ENCODE measurements at places on chromosomes 4 and X.

DNA sequence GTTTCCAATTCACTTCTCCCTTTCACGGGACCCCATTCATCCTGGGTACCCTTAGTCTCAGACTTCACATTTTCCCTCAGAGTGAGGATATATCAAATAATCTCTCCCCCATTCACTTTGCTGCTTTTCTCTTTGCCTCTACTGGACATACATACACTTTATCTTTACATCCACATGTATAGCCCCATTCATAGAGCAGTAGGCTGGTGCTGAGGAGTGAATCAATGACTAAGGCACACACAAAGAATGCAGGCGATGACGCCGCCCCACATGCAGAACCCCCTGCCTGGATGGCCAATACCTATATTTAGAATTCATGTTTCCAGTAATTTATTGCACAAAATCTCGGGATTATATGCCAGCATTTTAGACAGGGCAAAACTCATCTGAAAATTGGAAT lies 554.3 kb upstream of the TENM3 start:
- DNase-seq, result no peak

- DNase-seq, result peak; percentile 58
Observed at GRCh38 chrX:153974003-153974725, 1.6 kb downstream of the TMEM187 start.

- DNase-seq, result no peak
Observed at GRCh38 chr4:5381961-5382441, 326.4 kb downstream of the EVC2 start.

DNA sequence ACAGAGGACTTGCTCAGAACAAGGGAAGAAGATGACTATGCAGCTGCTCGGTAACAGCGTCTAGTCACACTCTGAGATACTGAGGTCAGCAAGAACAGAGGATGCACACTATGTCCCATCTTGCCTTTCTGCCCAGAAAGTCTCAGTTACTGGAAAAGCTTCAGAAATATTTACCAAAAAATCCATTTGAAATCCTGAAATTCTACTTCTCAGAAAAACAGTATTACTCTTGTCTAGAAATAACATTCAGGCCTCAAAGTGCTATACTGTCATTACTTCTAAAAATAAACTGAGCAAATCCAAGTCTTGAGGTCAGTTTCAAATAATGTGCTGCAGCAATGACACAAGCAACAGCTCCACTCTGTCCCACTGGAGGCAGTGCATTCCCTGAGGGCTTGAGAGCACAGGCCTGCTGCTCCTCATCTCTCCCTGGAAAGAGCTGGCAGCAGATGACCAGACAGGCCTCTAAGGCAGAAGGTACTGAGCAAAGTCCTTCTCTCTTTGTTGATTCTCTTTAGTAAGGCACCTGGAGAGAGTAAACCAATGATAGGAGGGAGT lies 76.9 kb downstream of the CAMK2D start:
- DNase-seq, result peak; percentile 2

DNA sequence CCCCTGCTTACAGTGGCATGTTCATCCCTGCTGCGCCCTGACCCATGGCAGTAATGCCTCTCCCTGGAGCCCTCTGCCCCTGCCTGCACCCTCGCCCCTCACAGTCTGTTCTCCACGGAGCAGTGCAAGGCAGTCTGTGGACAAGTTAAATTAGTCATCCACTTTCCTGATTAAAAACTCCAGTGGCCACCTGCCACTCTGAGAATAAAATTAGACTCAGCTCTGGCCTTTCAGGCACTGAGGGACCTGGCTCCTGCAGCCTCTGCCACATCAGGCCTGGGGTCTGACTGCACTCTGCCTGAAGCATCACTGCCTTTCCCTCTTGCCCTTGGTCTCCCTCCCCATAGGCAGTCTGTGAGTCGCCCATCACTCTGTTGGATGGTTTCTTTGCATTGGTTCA lies 53.6 kb downstream of the GRK4 start:
- DNase-seq, result no peak

- no peak for DNase-seq
Observed at GRCh38 chrX:155592331-155592730, 20.4 kb downstream of the TMLHE start.

- DNase-seq, result peak; percentile 88
Observed at GRCh38 chr4:110361921-110362320, 114.0 kb upstream of the ENPEP start.

DNA sequence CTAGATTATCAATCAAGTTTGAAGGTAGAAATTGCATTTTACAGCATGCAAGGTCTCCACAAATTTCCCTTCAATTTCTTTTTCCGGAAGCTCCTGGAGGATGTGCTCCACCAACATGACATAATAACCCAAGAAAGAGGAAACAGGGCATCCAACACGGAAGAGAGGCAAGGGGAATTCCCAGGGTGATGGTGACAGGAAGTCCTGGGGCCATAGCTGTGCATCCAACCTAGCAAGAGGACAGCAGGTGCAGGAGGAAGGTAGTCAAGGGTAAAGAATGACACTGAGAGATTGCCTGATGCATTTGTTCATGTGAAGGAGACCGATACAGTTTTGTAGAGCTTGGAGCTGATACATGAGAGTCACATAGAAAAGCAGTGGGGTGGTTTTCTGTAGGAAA lies 115.7 kb upstream of the LSM6 start:
- no peak for DNase-seq

DNA sequence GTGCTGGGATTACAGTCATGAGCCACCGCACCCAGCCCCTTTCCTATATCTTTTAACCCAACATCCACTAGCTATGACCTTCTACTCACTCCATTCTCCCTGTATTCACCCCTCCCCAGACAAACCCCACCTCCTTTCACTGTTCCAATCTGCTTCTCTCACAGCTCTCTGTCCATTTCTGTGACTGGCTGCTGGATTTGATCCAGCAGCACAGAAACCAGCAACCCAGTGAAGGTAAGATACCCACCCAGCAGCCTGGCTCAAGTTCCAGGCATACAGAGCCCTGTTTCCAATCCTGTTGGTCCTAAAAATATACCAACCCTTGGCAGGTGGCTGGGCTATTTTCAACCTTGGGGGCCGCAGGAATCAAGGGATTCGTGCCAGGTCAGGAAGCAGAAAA lies 56.9 kb upstream of the SMIM10 start:
- DNase-seq, result no peak

- no peak for DNase-seq
Observed at GRCh38 chr4:147589586-147589985, 27.6 kb upstream of the TMEM184C start.

GRCh38 chr4:141133146-141133998 lies at the start of gene RNF150:
TSS of gene RNF150 (minus strand) at chr4:141133469.
- DNase-seq, result peak; percentile 16

- DNase-seq, result peak; percentile 19
Observed at GRCh38 chrX:113741744-113742143, 842.1 kb upstream of the HTR2C start.

DNA sequence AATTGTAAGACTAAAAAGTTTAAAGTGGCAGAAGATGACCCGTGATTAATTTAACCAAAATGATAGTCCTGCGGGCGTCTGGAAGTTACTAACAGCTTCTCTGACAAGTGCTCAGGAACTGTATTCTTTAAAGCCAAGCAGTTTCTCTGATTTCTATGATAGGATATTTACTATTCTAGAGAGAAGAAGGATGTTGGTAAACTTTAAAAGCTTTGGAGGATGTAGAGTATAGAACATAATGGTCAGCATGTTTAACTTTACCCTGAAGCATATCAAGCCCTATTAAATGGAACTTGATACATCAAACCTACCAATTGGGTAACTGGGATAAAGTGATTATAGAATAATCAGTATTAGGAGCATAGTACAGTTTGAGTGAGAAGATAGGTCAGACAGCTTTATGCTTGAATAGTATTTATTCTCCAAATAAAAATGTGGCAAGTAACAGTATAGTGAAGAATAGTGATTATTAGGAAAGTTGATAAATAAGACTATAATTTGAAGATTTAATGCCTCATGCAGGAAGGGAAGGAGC lies 1.8 kb downstream of the STIM2 start:
- DNase-seq, result no peak

DNA sequence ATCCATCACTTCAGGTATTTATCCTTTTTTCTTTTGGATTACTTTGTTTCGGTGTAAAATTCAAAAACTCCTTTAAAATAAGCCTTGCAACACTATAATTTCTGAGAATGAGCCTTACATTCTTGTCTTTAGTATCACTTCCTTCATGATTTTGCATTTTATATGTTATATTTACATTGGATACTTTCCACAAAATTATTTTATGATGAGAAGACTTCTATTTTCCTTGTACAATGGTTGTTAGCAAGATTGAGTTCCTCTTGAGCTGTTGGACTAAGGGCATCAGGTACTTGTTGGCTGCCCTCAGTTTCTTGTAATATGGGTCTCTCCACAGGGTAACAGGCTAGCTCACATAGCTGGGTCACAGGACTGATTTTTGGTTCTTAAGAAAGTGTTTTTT lies 22.7 kb upstream of the HPGDS start:
- no peak for DNase-seq

DNA sequence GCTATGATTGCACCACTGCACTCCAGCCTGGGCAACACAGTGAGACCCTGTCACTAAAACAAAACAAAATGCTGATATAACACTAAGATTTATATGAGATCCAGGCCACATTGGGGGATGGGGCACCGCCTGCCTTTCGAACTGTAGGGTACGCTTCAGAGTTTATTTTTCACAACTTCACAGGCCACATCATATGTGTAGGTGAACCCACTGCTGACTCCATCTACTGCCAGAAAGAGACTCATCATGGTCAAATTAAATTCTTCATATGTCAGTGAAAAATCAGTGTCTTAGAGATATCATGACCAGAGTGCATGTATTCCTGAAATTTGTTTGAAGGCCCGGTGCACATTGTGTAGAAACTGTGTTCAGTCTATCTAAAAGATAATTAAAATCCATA lies 121.8 kb downstream of the GPR143 start:
- no peak for DNase-seq

DNA sequence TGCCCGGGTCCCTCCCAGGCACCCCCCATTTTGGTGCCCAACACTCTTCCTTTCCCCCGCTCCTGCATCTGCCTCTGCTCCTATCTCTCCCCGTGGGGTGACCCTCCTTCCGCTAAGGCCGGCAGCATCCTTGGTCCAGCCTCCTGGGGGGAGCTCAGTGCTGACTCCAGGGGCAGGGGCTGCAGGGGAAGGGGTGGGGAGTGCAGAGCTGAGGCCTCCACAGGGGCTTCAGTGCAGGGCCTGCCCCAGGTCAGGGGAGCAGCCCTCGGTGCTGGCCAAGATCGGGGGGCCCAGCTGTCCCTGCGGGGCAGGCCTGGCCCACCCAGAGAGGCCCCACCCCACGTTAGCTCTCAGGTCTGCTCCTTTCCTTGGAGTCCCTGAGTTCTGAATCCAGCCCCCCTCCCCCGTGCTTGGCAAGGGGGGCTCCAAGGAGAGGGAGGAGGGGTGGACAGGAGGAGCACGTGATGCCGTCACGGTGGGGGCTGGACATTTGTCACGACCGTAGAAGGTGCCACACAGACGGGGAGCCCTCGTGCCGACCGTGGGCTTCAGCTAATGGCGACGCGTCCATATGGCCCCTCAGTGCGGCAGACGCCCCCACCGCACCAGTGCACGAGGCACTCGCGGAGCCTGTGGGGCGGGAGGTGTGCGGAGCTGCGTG lies 63.5 kb upstream of the ADRA2C start:
- no peak for DNase-seq

GRCh38 chr4:110619463-110620247 lies 3.2 kb downstream of the PITX2 start:
- DNase-seq, result no peak

DNA sequence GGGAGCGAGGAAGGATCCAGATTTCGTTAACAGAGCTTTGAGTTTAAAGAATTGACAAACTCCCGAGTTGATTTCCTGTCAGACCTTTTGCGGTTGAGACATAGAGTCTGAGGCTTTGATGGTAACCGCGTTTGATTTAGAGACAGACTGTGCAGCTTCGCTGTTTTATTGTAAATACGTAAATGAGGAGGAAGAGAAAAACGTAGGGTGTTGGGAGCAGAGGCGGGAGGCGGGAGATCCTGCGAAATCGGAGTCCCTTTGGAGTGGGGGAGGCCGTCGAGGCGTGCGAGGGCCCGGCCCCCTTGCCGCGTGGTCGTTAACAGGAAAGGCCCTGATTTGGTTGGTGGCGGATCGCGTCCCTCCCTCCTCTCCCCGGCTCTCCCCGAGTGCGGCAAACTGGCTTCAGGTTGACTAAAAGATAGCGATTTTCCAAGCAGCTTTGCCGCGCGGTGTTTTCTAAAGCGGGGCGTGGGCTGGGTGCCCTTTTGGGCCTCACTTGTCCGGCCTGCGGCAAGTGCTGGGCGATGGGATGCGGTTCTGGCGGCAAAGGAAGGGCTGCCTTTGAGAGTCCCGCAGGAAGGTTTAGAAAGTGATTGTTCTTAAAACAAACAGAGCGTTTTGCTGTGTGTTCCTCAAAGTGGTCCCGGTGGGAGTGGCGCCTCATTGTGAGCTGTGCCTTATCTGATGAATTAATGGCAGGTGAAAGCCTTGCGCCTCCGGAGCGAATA lies 857 bp downstream of the SCML1 start:
- DNase-seq, result peak; percentile 1

DNA sequence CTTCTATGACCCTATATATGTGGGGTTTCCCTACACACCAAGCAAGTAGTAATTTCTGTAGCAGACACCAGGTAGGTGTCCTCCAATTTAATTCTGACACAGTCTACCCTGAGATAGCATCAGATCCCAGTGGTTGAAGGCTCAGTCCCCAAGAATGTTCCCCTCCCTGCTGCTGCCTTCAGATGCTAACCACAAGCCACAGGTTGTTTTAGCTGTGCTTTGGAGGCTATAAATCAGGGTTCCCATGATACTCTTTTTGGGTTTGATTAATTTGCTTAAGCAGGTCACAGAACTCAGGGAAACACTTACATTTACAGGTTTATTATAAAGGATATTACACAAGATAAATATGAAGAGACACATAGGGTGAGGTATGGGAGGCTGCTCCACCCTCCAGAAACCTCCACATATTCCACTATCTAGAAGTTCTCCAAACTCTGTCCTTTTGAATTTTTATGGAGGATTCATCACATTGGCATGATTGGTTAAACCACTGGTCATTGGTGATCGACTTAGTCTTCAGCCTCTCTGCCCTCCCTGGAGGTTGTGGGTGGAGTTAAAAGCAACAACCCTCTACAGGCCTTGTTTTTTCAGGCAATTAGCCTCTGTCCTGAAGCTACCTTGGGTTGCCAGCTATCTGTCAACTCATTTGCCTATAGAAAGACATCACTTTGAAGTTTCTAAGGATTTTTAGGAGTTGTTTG lies 50.8 kb downstream of the GRIA2 start:
- no peak for DNase-seq

DNA sequence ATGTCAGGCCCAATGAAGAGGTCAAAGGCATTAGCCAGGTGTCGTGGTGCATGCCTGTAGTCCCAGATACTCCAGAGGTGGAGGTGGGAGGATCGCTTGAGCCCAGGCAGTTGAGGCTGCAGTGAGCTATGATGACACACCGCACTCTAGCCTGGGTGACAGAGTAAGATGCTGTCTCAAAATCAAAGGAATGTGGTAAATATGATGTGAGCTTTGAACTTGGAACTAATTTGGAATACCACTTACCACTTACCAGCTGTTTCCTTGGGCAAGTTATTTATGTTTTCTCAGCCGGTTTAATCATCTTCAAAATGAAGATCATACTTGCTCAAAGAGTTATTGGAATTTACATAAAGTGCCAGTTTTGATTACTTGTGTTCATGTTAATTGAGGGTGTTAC lies 23.8 kb upstream of the SEPSECS start:
- DNase-seq, result no peak

GRCh38 chr4:26864899-26865298 lies 4.3 kb downstream of the STIM2 start:
- no peak for DNase-seq
